ENCODE measurements at places on chromosomes 12 and 14.
A peak's percentile ranks its signal among the peaks of the same experiment; 100 is the strongest.

GRCh38 chr14:23941230-23941629 lies 12.3 kb upstream of the DHRS4 start:
- no peak for DNase-seq

- no peak for DNase-seq
These were observed 155.8 kb downstream of the TPH2 start for GRCh38 chr12:72094490-72094889.

DNA sequence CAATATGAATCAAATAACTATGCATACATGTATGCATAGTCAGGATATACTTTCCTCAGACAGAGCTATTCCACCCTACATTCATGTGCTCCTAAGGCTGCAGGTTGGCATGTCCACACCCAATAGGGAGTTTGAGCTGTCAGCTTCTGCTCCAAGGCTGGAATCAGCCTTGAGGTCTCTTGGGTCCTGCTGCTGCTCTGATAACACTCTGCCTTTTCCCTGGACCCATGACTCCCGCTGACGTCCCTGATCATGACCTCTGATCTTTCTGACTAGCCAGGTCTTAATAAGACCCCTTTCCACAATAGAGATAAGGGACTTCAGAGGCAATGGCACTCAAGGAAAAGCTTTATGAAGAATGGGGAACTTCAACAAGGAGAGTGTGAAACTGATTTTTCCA lies 5.7 kb downstream of the PITPNM2 start:
- no peak for DNase-seq

- no peak for DNase-seq
These were observed 17.0 kb upstream of the WNT5B start for GRCh38 chr12:1611803-1612572.

GRCh38 chr12:59446116-59446515 lies 149.7 kb upstream of the SLC16A7 start:
- no peak for DNase-seq

GRCh38 chr14:93095742-93096510 lies 19.8 kb downstream of the ITPK1 start:
- no peak for DNase-seq

DNA sequence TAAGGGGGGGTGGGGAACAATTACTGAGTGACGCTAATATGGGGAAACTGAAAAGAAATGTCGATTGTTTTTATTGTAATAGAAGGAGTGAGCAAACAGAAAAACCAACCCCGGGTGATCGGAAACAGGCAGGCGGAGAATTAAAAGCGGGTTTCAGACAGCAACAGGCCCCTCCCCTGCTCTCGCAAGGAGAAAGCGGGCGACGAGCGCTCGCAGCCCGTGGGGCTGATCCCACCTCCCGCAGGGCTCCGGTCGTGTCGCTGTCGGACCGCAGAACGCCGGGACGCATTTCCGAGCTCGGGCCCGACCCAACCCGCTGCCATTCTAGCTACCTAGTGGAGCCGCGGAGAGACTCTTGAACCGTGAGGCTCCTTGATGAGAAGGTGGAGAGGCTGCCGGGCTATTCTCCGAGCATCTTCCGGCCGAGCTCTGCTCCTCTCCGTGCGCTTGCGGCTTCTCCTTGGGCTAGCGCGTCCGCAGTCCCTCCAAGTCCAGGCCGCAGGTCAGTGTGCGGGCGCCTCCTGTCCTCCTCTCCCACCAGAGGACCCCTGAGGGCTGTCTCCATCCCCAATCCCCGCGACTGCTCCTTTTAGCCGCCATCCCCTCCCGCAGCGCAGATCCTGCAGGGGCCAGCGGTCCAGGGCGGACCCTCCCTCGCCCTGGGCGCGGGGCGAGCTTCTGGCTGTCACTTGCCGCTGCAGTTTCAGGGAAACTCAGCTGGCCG lies 4.1 kb upstream of the PAX9 start:
- no peak for DNase-seq

DNA sequence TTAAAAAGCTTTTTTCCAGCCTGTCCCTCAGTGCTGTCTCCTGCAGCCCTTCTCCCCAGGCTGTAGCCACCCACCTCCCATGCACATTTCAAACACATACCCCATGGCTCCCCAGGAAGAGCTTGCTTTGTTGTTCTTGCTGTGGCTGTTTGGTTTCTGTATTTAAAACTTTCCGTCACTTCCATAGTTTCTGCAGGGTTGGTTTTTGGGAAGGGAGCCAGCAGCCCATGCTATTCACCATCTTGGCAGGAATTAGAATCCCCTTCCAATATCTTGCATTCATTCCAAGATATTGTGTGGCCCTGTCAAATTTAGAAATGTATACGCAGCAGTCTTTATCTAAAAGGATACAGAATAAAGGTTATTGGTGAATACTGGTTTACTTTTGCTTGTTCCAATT lies 29.6 kb downstream of the CFAP251 start:
- DNase-seq = no peak

- peak; percentile 11 for DNase-seq
These were observed 30.5 kb downstream of the PUS7L start for GRCh38 chr12:43728117-43728516.

DNA sequence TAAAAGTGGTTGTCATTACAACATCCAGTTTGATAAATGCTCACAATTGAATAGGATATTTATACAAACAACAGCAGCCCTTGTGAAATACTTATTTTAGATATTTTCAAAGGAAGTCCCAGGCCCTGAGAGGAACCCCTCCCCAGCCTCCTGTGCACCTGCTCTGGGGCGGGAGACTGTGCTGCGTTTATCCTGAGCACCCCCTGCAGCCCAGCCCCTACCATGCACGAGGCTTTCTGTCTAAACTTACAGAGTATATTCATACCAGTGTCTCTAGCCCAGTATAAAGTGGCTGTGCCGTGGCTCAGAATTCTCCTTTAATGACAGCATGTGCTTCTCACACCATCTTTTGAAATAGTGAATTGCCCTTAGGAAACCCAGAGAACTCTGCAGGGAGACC lies 1084.3 kb downstream of the TMEM121 start:
- no peak for DNase-seq

GRCh38 chr12:84375449-84376170 lies 537.0 kb downstream of the SLC6A15 start:
- DNase-seq = no peak

DNA sequence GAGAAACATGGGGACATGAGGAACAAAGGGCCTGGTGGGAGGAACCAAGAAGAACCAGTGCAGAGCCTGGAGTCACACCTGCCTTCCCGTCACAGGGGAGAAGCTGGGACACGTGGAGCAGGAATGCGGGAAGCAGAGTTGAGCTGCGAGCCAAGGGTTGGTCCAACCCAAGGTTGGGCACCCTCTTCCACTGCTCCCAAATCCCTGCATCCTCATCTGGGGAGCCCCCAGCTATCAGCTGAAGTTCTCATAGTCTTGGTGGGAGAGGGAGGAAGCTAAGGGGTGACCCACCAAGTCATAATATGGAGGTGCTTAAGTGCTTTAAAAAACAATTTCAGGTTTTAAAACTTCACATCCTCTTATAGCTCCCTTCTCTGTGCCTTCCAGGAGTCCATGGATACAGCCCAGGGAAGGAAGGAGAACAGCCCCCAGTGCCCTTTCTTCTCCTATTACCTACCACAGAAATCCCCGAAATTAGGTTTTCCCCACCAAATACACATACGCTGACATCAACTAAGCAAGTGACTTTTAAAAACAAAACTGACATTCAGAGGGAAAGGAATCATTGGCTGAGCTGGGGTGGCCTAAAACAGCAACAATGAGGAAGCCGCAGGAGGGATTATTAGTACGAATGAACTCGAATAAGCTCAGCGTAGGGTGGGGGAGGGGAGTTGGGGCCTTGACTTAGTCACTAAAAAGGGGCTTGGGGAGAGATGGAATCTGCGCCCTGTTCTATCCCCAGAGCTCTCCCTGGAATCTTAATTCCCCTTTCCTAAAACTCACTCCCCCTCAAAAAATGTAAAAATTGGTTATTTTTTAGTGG lies 4.5 kb downstream of the MYL6 start:
- peak; percentile 35 for DNase-seq

GRCh38 chr14:34059037-34059924 lies 108.4 kb upstream of the EGLN3 start:
- no peak for DNase-seq

DNA sequence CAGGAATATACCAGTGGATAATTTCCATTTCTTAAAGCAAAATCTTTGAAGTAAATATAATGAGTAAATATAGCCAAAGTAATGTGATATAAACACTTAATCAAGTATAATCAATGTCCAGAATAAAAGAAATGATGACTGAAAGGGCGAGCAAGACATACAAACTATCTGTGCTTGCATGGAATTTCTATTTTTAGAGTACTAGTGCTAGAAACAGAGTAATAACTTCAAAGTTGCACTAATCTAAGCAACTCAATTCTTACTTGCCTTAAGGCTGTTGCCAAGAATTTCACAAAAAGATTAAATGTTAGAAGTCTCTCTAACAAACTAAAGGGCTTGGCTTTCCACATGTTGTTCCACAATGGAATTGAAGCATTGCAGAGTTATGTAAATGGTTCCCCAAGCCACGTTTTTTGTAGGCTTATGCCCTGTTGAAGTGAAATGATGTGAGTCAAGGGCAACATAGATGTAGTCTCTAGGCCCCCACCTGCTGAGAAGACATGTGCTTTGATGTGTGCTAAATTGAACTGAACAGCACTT lies 175.0 kb upstream of the LMNTD1 start:
- no peak for DNase-seq

GRCh38 chr12:64951944-64952343 lies 127.5 kb downstream of the TBC1D30 start:
- no peak for DNase-seq

DNA sequence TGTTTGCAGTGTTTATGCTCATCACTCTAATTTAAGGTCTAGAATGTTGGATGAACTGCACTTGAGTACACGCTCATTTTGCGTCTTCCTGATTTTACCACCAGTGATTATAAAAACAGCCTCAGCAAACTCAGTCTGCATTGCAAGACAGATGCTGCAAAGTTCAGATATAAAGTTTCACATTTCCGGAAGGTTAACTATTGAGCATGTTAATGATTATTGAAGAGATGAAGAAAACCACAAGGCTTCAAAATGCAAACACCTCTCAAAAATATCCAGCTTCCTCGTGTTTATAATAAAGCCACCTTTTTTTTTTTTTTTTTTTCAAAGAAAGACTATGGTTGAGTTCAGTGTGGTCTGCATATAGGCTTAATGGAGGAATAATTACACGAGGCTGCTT lies 92.1 kb upstream of the BMP4 start:
- no peak for DNase-seq

DNA sequence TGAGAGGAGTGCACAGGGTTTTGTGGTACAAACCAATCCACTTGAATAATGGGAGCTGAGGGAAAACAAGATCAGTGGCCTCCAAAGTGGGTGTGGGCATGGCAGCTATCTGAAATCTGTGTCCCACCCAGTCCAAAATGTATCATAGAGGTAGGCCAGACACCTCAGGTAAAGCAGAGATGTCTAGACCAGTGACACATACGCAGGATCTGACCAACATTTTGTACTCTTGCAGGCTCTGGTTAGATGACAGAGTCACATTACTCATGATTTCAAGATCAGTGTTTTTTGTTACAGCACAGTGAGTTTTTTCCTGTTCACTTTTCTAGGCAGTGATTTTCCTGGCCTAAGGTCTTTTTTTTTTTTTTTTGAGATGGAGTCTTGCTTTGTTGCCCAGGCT lies 211.8 kb downstream of the PCNX1 start:
- no peak for DNase-seq

DNA sequence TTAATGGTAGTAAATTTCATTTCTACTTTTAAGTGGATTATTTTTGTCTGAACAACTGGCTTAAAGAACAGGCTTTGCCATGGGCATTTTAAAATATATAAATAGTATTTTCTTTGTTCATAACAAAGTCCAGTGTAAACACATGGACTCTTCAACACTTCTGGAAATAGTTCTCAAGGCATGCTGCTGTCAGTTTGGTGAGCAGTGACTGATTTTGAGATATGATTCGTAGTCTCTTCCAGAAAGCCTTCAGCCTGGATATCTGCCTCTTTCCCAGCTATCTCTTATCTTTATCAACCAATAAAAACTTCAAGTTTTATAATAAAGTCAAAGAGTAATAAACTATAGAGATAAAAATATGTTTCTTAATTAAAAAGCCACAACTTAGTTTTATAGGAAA lies 110.7 kb downstream of the NAV3 start:
- no peak for DNase-seq

- no peak for DNase-seq
These were observed 116.5 kb downstream of the MGAT4C start for GRCh38 chr12:86139671-86140070.

- DNase-seq = no peak
These were observed 45.9 kb downstream of the PPP1R13B start for GRCh38 chr14:103801459-103801858.

- no peak for DNase-seq
These were observed 26.9 kb downstream of the IQSEC3 start for GRCh38 chr12:93266-94005.

DNA sequence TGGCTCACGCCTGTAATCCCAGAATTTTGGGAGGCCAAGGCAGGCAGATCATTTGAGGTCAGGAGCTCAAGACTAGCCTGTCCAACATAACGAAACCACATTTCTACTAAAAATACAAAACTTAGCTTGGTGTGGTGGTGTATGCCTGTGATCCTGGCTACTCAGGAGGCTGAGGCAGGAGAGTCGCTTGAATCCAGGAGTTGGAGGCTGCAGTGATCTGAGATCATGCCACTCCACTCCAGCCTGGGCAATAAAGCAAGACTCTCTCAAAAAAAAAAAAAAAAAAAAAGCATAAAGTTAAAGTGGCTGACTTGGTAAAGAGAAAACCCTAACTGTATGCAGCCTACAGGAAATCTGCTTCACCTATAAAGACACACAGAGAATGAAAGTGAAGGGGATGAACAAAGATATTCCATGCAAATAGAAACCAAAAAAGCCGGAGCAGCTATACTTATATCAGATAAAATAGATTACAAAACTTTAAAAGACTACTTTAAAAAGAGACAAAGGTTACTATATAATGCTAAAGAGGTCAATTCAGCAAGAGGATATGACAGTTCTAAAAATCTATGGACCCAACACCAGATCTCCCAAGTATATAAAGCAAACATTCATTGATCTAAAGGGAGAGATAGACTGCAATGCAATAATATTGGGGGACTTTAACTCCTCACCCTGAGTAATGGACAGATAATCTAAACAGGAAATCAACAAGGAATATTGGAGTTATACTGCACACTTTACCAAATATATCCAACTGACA lies 4.1 kb downstream of the CLEC2B start:
- peak; percentile 51 for DNase-seq

DNA sequence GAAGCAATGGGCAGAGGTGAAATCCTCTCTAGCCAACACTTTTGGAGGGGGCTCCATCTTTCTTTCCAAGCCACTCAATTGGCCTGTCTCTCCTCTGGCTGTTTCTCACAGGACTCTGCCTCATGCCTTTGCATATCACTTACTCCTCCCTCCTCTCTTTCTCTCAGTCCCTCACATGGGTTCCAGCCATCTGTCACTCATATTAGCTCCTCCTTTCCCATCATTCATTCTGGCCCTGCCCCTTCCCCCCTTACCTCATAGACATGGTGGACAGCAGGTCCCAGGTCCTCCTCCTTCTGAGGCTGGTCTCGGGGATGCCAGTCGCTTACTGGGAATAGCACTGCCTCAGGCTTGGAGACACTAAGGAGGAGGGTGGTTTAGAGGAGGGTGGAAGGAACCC lies 16.6 kb upstream of the ZNF385A start:
- DNase-seq = no peak

- no peak for DNase-seq
These were observed 95.0 kb downstream of the TGFB3 start for GRCh38 chr14:75886636-75887348.

GRCh38 chr12:12551115-12551514 lies 11.5 kb downstream of the DUSP16 start:
- DNase-seq = no peak
